ENCODE measurements at places on chromosomes 13 and 19. TPM values are rescaled to one million over a fixed set of nuclear protein-coding genes. Genes with fewer than 3 reads are reported as not detected.

GRCh38 chr19:31276831-31277230, 72.4 kb downstream of the TSHZ3 start:
- no peak overlapping the region for H3K27ac ChIP-seq
- H3K36me3 ChIP-seq = no peaks in the 10 kb centered on the region
- DNase-seq = no peak
- H3K4me3 ChIP-seq = no peak overlapping the region
- H3K4me1 ChIP-seq = no peaks in the 10 kb centered on the region

Gene AKT1S1
- 27.5 TPM for total RNA-seq

Gene TMEM59L
- total RNA-seq = 0.74 TPM

DNA sequence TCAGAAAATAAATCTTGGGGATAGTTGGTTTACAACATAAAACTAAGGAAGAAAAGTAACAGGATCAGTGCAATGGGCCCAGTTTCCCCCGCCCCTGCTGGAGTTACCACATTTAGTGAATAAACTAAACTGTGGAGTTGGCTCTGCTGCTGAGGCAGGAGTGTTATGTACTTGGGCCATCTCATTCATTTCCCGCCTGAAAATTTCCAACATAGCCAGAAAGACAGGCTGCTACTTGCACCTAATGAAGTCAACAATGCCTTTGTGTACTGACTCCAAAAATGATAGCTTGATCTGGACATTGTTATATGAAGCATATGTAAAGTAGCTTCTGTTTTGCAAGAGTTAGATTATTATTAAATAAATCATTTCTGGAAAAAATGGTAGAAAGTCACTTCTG, 7.9 kb upstream of the RNASEH2B start:
- no peaks in the 10 kb centered on the region for H3K36me3 ChIP-seq
- no peak overlapping the region for H3K27ac ChIP-seq
- H3K4me1 ChIP-seq = peaks cover 9% of the 10 kb centered on the region
- H3K4me3 ChIP-seq = no peak overlapping the region
- no peaks in the 10 kb centered on the region for H3K27me3 ChIP-seq
- no peak for DNase-seq

- H3K4me3 ChIP-seq = no peak overlapping the region
- H3K27me3 ChIP-seq = peaks cover 100% of the 10 kb centered on the region
- DNase-seq = peak; percentile 97
These were observed 27.8 kb downstream of the NFIX start for GRCh38 chr19:13022859-13023636.

Data from cardiac muscle cell (in vitro differentiated cells and primary cell).